ENCODE measurements at places on chromosomes 3 and 15.

DNA sequence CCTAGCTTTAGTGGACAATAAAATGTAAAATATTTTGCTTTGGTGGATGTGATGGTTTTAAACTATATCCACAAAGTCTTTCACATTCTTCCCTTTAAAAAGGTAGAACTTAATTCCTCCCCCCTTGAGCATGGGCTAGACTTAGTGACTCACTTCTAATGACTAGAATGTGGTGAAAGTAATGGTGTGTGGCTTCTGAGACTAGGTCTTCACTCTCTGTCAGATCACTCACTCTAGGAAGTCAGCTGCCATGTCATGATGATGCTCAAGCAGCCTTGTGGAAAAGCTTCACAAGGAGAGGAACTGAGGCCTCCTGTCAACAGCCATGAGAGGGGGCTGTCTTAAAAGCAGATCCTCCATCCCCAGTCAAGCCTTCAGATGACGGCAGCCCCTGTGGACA lies 4.2 kb downstream of the LRRC2 start:
- no peak for DNase-seq

- DNase-seq, result no peak
These were observed 106.2 kb downstream of the ADCY5 start for GRCh38 chr3:123342631-123343080.

GRCh38 chr3:50545781-50546180 lies 21.8 kb downstream of the C3orf18 start:
- DNase-seq, result no peak

DNA sequence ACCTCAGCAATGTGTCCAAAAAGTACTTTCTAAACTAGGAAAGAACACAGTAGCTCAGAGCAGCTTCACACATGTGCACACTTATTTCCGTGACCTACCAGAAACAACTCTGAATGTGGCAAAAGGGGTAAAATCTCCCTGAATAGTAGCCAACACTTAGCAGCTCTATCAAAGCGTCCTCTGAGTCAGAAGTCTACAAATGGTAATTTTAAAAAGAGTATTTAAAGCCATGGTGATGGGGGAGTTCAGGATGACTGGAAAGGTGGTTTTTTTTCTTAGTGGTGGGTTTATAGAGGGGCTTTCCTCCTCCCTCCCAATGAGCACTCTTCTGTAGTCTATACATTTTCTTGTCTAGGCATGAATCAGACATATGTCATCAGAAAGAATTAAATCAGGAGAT lies 223.8 kb upstream of the PRICKLE2 start:
- no peak for DNase-seq

GRCh38 chr3:13040361-13041074 lies 32.7 kb downstream of the IQSEC1 start:
- no peak for DNase-seq

- no peak for DNase-seq
These were observed 34.7 kb upstream of the C3orf38 start for GRCh38 chr3:88114878-88115549.

DNA sequence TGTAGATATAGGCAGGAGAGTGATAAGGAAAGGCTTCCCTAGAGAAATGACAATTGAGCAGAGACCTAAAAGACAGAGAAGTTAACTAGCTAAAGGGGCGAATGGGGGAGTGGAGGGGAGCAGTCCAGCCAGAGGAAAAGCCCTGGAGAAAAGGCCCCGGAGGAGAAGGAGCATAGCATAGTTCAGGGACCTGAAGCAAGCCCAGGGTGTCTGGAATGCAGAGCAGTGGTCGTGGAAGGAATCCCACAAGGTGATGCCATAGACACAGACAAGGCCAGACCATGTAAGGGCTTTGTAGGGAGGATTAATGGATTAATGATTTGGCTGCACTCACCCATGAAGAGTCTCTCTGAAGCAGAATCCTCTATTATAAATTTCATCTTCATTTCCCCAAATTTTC lies 45.8 kb upstream of the LRRN1 start:
- DNase-seq, result no peak

DNA sequence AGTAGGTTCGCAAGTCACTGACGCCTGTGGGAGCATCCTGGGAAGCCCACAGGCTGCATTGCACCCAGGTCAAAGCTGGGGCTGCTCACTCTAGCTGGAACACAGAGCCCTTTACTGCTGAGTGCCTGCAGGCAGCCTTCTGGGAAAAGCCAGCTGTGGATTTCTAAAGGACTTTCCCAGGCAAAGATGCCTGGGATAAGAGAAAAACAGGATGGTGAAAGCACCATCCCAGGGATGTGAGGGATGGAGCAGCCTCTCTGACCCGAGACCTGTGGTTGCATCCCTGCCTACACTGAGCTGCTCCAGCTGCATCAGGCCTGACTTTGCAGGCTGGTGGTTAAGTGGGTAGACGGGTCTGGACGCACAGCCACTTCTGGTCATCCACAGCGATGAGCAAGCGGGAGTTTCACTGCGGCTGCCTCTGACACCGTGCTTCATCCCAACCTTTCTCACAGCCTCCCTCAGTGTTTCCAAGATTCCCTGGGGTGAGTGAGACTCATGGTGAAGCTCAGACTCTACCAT lies 52.5 kb upstream of the AMOTL2 start:
- DNase-seq, result no peak

- no peak for DNase-seq
These were observed 174.9 kb downstream of the XXYLT1 start for GRCh38 chr3:195096053-195096452.

GRCh38 chr3:130259166-130259874 lies 86.2 kb upstream of the COL6A5 start:
- no peak for DNase-seq

- DNase-seq, result no peak
These were observed 8.0 kb upstream of the PXK start for GRCh38 chr3:58324391-58325390.

DNA sequence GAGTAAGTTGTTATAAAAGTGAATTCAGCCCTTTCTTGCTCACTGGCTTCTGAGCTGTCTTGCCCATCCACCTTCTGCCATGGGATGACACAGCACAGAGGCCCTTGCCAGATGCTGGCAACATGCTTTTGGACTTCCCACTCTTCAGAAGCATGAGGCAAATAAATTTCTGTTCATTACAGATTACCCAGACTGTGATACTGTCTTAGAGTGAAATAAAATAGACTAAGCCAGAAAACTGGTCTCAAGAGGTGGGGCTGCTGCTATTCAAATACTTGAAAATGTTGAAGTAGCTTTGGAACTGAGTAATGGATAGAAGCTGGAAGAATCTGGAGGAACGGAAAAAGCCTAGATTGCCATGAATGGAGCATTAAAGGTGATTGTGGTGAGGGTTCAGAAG lies 170.4 kb downstream of the ZMAT3 start:
- no peak for DNase-seq

DNA sequence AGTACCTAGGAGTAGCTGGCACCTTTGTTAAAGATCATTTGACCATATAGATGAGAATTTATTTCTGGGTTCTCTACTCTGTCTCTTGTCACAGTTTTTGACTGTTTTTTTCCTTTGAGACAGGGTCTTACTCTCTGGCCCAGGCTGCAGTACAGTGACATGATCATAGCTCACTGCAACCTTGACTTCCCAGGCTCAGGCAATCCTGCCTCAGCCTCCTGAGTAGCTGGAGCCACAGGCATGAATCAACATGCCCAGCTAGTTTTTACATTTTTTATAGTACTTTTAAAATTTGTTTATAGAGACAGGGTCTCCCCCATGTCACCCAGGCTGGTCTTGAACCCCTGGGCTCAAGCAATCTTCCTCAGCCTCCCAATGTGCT lies 45.0 kb downstream of the BCL2L10 start:
- DNase-seq, result no peak

- DNase-seq, result no peak
These were observed 30.2 kb upstream of the LEKR1 start for GRCh38 chr3:156795890-156796481.

DNA sequence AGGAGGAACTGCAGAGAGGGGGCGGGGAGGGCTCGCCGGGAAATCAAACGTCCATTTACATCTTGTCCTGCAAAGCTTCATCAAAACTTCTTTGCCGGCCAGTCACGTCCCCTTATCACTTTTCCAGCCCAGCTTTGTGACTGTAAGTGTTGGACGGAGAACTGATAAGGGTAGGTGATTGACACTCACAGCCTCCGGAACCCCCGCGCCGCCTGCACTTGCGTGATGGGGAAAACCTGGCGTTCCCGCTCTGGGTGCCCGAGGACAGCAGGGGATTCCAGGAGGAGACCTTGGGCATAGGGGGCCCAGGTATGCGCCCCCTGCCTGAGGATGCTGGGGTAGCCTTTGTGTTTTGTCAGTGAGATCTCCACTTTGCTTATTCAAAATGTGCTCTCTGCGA lies 72.8 kb upstream of the ANKRD34C start:
- DNase-seq, result no peak

DNA sequence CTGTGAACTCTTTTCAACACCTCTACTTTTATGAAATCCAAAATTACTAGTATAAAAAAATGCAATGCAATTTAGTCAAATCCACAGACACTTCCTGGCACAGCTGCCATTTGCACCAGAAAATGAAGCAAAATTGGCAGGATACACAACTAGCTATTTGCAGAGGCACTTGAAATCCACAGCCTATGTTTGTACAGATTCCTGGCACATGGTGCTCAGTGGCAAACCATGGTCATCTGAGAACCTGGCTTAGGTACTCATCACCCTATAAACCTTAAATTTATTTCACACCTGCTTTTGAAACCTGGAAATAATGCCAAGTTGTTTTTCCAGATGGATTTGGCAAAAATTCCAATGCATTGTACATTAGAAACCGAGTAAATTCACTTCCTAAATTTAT lies 20.2 kb upstream of the PPM1L start:
- no peak for DNase-seq

DNA sequence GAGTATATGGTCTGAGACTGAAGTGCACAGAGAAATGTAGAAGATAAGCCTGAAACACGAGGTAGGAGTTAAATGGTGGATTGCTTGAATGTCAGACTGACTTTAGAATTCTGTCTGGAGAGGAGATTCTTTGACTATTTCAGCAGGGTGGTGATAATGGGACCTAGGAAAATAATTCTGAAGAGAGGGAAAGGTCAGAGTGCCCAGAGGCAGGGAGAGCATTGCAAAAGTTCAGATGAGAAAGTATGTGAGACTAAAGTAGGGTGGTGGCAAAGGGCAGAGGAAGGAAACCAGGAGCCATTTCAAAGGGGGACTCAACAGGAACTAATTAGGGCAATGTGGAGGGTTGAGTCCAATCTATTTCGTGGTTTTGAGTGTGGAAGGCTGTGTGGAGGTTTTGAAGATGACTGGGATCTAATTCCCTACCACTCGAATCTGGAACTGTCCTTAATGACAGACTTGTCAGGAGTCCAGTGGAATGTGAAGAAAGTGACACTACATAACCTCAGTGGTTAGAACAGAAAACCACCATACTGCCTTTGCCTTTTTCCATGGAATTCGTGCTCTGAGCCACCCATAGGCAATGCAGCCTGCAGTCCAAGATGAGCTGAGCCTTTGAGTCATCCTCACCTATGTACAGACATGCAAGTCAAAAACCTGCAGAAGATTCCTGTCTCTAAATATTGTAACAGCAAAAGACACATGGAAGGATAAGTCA lies 16.1 kb downstream of the CPOX start:
- DNase-seq, result no peak

GRCh38 chr3:41681479-41681878 lies 280.4 kb downstream of the ULK4 start:
- DNase-seq, result no peak

DNA sequence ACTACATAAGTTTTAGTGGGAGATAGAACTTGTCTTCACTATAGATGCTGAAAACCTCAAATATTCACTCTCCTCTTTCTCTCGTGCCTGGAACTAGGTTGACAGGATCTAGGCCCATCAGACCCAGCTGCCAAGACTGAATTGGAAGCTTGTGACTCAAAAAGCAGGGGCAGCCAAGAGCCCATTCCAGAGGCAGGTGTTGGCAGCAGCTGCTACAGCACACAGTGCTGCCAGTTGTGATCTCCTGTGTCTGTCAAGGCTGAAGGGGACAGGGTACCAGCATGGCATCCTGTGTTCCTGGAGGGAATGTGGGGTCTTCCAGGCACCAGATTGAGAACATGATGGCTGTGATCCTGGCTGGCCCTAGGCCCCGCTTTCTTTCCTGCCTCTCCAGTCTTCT lies 92.5 kb upstream of the MB21D2 start:
- DNase-seq, result no peak

DNA sequence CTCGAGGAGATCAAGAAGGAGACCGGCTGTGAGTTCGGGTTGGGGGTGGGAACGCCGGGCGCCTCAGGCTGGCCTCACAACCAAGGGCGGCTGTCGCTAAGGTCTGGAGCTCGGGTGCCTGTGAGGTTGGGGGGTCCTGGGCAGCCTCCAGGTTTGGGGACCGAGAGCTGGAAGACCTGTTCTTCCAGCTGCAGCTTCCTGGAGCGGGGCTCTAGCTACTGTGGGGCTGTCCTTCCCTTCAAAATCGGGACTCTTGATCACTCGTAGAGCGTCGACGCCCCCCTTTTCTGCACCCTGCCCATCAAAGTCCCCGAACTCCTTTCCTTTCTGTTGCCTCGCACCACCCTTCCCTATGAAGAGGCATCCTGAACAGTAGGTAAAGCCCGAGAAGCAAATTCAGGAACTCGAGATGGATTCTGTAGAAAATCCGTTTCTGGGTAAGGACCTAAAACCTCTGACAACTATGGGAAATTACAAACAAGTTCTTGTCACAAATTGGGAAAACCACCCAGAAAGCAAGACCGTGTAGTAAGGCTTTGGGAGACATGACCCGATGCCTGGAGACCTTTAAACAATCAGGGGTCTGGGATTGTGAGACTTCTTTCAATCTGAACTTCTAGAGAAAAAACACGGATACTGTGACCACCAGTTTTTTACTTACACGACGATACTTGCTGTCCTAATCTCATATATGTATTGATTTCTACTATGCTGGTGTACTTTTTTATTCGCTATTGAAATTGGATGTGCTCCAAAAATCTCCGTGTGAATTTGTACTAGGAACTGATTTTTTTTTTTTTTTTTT lies 556 bp downstream of the CHP1 start:
- no peak for DNase-seq

DNA sequence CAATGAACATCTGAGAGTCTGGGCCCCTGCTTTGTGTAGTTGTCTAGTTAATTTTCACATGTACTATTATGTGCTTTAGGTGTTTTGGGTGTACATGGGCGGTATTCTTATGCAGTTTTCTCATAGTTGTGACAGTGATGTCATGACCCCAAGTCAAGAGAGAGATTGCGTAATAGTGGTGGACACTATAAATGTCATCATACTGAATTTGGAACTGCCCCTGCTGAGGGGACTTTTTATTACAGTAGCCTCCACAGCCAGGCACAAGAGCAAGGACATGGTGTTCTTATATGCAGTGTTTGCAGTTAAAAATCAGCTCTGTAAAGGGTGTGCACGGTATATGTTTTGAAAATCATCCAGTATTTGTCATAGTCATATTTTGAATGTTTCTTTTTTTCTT lies 29.5 kb downstream of the ABHD2 start:
- no peak for DNase-seq

DNA sequence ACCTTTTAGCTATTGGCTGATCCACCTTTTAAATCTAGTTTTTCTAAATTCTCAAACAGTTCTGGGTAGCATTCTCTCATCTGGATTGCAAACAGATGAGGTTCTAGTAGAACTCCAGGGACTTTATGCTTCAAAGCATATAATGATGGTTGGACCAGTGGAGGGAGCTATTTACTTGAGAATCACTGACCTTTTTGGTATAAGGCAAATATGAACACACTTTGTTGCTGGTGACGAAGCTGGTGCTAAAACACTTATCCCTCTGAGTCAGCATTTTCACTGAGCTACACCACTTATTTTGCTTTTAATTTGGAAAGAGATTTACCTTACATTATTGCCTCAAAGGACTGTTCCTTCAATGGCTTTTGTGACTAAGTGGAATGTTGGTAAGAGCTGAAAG lies 58.6 kb upstream of the SLITRK3 start:
- DNase-seq, result peak; percentile 56

- no peak for DNase-seq
These were observed 336.3 kb downstream of the DIPK2A start for GRCh38 chr3:144307951-144308350.

Data from NCI-H524 treated with DMSO at 0.1 percent for 48 hours (cell line).